Psoas muscle (tissue), 8 donors: ENCODE measurements at places on chromosomes 5 and 9.
A peak's percentile ranks its signal among the peaks of the same experiment; 100 is the strongest.

GRCh38 chr5:107571621-107572536 is 98.9 kb downstream of the EFNA5 start:
- H3K27ac ChIP-seq, result peak overlapping the region; percentile 73
- no peaks in the 10 kb centered on the region for H3K36me3 ChIP-seq

GRCh38 chr5:144549580-144549979 is 378.9 kb downstream of the KCTD16 start:
- H3K27ac ChIP-seq, result no peak overlapping the region
- H3K4me3 ChIP-seq, result no peak overlapping the region
- H3K27me3 ChIP-seq, result no peaks in the 10 kb centered on the region
- DNase-seq, result no peak

- H3K36me3 ChIP-seq, result no peaks in the 10 kb centered on the region
- DNase-seq, result no peak
- peak overlapping the region; percentile 42 for H3K27ac ChIP-seq
- peaks cover 28% of the 10 kb centered on the region for H3K4me1 ChIP-seq
Measured at GRCh38 chr9:130765137-130766020, 69.7 kb upstream of the ABL1 start.

GRCh38 chr5:146699664-146700418 is 178.7 kb downstream of the PPP2R2B start:
- H3K4me1 ChIP-seq, result no peaks in the 10 kb centered on the region
- no peaks in the 10 kb centered on the region for H3K27me3 ChIP-seq
- no peak overlapping the region for H3K27ac ChIP-seq
- no peak overlapping the region for H3K4me3 ChIP-seq
- DNase-seq, result no peak
- no peaks in the 10 kb centered on the region for H3K36me3 ChIP-seq

DNA sequence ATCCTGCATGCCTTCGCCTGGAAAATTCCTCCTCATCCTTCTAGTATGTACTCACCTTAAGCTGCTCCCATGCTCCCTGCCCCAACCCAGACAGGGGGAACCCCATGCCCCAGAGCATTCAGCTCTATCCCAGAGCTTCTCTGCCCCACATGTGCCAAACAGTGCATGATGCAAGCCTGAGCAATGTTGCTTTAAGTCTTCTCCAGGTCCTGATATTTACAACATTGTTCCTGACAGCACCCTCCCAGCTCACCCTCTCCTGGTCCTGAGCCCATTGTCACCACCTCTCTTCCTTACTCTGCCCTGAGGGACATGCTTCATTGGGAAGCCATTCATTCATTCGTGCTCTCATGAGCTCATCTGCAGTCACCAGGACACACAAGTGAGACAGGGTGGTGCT is 23.4 kb upstream of the BARX1 start:
- H3K4me3 ChIP-seq, result no peak overlapping the region
- H3K4me1 ChIP-seq, result no peaks in the 10 kb centered on the region
- peaks cover 3% of the 10 kb centered on the region for H3K27me3 ChIP-seq
- H3K27ac ChIP-seq, result no peak overlapping the region

GRCh38 chr9:121252104-121252851 is 15.7 kb upstream of the GSN start:
- no peak overlapping the region for H3K4me3 ChIP-seq
- peaks cover under 1% of the 10 kb centered on the region for H3K4me1 ChIP-seq
- DNase-seq, result no peak
- no peaks in the 10 kb centered on the region for H3K36me3 ChIP-seq
